ENCODE measurements at places on chromosomes 2 and 18.

GRCh38 chr18:43526426-43527145, 249.3 kb upstream of the SYT4 start:
- no peak for DNase-seq

GRCh38 chr2:101752716-101753616, 55.5 kb downstream of the MAP4K4 start:
- DNase-seq, result no peak

GRCh38 chr2:196331851-196332250, 160.5 kb upstream of the STK17B start:
- no peak for DNase-seq

DNA sequence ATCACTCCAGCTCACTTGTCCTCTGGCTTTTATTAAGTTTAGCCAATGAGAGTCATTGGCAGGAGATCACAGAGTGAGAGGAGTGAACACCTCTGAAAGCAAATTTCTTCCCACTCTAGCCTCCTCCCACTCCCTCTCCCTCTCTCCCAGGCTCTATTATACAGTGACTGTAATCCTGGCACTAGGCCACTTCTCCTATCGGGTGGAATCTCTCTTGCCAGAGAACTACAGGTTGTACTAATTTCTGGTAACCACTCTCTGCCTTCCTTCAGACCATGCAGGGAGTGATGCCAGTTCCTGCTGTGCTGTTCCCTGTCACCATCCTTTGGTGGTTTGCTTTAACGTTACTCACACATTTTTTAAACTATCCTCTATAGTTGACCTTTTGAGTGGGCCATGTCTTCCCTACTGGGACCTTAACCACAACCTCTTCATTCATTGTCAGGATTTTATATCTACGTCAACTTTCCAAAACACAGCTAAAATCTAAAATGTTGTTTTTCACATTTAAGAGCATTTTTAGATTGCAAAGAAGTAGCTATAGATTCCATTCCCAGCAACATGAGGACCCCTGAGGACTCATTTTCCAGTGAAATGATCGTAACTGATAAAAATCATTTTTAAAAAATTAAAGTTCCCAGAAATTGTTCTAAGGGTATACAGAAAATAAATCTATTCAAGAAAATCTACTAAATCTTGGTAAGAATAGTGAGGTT, 217.1 kb downstream of the MREG start:
- no peak for DNase-seq

DNA sequence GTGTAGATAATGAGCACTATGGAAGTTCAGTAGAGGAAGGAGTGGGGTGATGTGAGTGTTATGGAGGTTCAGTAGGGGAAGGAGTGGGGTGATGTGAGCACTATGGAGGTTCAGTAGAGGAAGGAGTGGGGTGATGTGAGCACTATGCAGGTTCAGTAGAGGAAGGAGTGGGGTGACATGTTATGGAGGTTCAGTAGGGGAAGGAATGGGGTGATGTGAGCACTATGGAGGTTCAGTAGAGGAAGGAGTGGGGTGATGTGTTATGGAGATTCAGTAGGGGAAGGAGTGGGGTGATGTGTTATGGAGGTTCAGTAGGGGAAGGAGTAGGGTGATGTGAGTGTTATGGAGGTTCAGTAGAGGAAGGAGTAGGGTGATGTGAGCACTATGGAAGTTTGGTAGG, 116.3 kb upstream of the SMAD7 start:
- DNase-seq, result no peak

- no peak for DNase-seq
Measured at GRCh38 chr2:220279372-220279771, 651.9 kb downstream of the SLC4A3 start.

DNA sequence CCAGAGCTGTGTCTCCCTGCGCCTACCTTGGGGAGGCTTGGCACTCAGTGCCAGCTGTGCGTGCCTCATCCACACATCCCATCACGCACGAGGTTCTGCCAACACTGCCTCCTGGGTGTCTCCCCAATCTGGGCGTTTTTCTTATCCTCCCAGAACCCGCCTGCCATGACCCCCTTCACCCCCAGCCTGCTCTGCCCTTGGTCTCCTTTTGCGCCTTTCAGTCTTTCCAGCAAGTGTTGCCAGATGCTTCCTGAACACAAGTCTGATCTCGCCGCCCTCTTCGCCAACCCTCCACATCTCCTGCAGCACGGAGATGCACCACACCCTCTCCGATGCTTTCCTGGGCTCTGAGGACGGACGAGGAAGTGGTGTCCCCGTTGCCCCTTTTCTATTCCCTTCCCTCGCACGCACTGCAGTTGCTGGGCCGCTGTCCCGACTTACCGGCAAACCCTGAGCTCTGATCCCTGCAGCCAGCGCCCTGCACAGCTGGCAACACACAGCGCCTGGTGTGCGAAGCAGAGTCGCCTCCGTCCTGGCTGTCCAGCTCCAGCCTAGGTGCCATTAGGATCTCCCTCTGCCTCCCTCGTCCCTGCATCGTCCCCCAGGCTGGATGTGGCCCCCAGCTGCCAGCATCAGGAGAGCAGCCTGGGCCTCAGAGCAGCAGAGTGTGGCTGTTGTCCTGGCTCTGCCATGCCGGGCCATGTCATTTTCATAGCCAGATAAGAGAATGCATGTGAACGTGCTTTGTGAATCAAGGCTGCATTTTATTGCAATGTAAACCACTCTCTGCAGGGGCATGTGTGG, 22.6 kb upstream of the ALLC start:
- DNase-seq, result peak; percentile 7

DNA sequence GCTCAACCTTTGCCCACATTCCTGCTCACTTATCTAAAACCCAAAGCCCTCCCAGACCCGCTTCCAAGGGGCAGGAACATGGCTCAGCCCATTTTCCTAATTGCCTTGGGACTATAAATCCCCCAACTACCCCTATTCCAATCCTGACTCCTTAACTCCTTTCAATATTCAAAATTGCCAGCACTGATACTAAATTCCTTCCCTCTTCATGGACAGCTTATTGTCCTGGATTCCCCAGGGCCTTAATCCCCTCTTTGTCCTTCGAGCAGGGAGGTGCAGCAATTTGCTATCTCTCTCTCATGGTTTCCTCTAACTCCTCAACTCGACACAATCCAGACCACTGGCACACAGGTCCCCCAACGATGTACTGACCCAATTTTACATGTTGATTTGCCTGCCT, 99.1 kb downstream of the SLC25A12 start:
- DNase-seq, result no peak

DNA sequence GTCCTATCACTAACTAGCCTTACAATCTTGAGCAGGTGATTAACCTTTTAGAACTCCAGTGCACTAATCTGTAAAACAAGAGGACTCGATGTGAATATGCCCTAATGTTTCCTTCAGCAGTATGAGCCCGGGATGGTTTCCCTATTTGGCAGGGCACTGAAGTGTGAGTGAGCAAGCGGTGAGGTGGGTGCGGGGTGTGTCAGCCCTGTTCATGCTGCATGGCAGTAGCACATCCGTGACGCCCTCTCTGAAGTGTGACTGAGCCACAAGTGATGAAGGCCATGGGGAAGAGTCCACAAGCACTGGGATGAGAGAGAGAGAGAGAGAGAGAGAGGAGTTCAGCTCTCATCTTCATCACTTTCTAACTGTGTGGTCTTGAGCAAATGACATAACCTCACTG, 168.7 kb downstream of the SETBP1 start:
- no peak for DNase-seq

DNA sequence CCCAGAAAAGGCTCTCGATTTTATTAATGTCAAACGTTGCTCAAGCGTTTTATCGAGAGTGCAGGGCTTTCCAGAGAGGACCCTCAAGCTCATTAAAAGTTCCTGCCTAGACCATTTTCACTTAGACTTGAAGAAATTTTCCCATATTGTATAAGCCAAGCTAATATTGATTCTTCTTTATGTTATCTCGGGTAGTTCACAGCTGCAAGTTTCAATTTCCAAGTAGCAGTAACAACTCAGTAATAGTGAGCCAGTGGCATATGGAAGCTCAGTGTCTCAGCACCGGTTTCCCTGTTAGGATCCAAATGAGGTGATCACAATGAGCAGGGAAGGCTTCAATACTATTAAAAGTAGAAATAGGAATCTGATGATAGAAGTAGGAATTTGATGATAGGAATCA, 274.5 kb downstream of the TMX3 start:
- DNase-seq, result no peak

DNA sequence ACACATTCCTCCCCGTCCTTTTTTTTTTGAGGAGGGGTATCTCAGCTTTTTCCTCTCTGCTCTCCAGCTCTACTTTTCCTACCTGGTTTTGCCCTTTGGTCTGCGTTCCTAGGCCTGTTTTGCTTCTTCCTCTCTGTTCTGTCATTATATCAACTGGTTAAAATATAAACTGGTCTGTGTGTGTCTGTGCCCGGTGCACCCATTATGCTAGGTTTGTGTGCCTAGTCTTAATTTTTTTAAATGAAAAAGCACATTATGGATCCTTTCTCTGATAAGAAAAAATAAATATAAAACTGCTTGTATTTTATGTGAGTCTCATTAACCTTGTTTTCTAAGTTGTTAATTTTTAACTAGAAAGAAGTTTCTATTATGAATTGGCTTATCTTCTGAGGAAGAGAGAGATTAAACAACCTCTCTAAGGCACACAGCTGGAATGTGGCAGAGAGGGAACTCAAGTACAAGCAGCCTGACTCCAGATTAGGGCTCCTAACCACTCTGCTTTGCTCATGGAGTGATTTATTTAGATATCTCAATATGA, 17.4 kb downstream of the SLC38A11 start:
- no peak for DNase-seq

- no peak for DNase-seq
Measured at GRCh38 chr18:62037989-62038778, 145.4 kb upstream of the RNF152 start.

GRCh38 chr2:3186766-3187165, 190.9 kb downstream of the EIPR1 start:
- no peak for DNase-seq

DNA sequence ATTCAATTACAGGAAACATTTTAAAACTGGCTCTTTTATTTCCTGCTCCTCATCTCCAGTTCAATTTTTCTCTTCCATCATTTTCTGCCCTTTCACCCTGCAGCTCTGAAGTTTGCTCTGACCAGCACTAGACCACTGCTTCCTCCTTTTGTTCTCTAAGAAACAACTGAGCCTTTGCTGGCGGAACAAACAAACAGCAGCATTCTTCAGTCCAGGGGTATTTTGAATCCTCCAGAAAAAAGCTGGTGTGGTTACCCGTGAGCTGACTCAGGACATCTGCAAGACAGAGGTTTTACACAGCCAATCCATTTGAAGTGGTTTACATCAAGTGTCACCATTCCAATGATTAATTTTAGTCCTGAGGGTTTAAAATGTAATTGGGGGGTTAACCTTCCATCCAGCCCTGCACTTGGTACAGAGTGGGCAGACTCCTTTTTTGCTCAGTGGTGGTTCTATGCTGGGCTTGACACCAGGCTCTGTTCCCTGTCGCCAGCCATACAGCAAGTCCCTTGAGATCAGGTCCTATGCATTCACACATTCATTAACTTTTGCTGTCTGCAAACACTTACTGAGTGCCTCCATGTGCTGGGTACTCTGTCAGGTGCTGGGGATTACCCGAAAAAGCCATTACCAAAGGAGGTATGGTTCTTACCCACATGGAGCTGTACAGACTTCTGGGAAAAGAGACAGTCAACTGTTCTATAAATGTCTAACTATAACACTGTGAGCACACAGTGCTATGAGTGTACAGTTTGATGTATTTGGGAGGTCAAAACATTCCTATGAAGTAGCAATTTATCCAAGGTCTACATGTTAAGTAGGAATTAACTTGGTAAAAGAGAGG, 909.4 kb upstream of the GYPC start:
- DNase-seq, result no peak

DNA sequence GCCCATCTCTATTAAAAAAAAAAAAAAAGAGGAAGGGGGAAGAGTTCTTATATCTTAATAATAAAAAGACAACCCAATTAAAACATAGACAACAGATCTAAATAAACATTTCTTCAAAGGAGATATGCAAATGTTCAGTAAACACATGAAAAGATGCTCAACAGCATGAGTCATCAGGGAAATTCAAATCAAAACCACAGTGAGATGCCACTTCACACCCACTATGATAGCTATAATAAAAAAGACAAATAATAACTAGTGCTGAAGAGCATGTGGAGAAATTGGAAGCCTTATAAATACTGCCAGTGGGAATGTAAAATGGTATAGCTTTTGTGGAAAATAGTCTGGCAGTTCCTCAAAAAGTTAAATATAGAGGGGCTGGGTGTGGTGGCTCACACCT, 61.5 kb upstream of the CYP20A1 start:
- no peak for DNase-seq

- no peak for DNase-seq
Measured at GRCh38 chr2:173584676-173585458, 230.2 kb downstream of the CDCA7 start.

DNA sequence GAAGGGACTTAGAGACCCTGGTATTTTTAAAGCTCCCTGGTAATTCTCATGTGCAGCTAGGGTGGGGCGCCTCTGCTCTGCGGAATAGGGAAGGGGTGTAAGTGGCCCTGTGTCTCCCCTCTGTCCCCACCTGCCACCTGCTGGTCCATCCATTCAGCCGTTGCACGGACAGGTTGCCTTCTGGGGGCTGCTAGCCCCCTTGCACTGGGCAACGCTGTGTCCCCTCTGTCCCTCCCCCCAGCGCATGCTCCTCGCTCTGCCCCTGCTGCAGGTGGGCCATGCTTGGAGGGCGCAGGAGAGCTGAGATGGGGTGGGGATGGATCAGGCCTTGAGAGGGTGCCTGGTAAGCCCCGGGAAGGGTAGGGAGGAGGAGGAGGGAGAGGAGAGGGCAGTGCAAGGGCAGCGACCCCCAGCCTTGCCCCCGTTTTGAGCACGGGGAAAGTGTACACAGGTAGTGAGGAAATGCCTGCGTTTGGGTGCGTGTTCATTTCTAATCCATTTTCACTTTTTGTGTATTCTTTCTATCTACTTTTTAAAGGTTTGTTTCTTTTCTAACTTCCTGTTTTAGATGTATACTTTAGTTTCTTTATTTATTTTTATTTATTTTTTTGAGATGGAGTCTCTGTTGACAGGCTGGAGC, 23.9 kb downstream of the RRM2 start:
- no peak for DNase-seq

GRCh38 chr2:44218771-44219170, 50.1 kb downstream of the PPM1B start:
- no peak for DNase-seq

DNA sequence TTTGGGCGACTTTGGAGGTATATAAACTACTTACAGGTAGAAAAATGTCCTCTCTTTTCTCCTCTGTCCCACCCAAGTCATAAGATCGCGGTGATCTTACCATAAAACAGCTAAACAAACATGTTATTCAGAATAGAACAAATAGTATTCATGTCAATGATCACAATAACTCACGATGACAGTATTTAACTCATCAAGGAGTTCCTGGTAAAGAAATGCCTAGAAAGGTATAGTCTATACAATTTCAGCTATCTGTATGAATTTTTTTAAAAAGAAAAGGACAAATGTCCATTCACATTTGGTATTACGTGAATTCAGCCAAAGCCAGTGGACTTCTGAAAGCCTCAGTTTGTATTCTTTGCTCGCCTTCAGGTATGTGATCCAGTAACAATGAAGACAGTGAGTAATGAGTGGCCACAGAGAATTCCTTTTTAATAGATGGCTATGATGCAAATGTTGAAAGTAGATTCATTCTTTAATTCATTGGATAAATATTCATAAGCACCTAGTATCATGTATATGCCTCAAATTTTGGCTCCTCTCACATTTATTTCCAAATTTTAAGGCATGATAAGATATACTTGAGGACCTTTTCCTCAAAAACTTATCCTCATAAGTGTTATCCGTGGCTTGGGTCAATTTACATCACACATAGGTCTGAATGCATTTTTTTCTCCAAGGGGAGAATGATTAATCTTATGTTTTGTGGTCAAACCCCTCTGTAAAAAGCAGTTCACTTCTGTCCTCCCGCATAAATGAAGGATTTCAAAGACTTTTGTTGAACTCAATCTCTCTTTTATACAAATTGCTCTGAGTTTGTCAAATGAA, 20.3 kb downstream of the ABCB11 start:
- no peak for DNase-seq

- DNase-seq, result no peak
Measured at GRCh38 chr2:74458938-74459363, 713 bp downstream of the WBP1 start.
